ENCODE measurements at places on chromosomes 12 and 14.
A peak's percentile ranks its signal among the peaks of the same experiment; 100 is the strongest.

DNA sequence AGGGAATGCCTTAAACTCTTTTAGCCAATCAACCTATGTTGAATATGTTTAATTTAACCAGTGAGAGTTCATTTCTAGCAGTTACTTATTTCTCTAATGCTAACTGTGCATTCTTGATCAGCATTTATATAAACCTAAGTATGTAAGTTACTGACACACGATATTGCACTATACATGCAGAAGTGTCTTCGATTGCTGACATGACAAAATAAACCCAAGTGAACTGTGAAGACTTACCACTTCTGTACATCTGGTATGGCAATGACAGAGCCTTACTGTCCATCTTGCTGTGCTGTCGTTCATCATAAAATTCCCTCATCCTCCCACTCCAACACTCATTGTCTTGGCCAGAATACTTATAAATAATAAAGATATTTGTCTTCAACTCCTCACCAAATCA is 131.8 kb downstream of the TSHR start:
- DNase-seq = no peak

DNA sequence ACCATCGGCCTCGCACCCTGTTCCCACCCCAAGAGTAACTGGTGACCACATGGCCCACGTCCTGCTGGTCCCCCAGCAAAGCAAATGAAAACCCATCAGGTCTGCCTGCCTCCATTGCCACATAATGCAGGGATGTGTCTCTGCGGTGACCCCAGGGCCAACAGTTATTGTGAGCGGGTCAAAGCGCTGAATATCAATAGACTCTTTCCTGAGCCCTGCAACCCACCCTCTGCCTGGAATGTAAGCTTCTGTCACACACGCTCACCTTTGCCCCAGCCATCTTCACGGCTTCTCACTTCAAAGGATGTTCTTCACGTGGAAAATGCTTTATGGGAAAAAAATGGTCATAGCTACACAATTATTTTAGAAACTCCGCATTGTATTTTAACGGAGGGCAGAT is 63.9 kb downstream of the FZD10 start:
- DNase-seq = no peak

DNA sequence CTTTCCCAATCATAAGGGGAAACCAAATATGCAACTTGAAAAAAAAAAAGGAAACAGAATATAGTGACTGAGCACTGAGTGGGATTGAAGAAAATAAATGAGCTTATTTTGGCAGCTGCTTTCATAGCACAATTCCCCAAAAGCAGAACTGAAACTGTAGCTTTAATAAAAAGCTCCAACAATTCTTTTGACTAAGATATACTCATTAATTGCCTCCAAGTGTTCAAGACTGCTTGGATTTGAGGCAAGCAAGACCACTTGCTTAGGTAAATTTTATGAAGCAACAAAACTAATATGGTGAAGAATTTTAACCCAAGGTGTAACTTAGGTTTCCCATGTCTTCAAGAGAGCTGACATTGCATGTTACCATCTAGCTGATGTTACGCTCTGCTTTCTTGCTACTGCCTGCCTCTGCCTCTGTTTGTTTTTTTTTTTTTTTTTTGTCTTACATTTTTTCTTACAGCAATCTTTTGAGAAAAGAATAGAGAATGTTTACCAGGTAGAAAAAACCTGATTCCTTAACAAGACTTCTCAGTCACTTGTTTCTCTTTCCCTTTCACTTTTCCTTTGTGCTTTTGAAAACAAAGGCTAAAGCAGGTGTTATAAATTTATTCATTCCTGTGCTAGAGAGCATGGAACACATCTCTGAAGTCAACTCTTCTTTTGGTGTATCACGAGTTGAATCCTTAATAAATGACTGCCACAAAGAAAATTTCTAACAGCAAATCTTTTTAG is 134.4 kb downstream of the BCAT1 start:
- no peak for DNase-seq

DNA sequence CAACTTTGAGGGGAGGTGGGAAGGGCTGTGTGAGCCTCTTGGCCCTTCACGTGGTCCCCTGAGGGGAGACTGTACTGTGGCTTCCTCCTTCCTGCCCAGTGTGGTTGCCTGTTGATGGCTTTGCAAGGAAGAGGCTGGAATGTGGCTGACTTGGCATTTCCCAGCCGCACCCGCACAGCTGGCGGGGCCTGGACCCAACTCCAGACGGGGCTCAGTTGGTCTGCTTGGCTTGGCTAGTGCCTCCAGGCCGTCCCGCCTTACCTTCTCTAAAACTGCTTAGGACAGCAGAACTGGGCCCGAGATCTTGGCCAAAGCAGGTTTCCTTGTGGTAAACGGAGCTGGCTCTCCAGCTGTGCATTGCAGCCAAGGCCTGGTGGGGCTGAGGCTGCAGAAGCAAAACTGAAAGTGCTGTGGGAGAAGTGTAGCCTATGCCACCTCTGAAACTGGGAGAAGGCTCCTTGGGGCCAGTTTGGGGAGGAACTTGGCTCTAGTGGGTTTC is 139.5 kb downstream of the SMOC1 start:
- no peak for DNase-seq

DNA sequence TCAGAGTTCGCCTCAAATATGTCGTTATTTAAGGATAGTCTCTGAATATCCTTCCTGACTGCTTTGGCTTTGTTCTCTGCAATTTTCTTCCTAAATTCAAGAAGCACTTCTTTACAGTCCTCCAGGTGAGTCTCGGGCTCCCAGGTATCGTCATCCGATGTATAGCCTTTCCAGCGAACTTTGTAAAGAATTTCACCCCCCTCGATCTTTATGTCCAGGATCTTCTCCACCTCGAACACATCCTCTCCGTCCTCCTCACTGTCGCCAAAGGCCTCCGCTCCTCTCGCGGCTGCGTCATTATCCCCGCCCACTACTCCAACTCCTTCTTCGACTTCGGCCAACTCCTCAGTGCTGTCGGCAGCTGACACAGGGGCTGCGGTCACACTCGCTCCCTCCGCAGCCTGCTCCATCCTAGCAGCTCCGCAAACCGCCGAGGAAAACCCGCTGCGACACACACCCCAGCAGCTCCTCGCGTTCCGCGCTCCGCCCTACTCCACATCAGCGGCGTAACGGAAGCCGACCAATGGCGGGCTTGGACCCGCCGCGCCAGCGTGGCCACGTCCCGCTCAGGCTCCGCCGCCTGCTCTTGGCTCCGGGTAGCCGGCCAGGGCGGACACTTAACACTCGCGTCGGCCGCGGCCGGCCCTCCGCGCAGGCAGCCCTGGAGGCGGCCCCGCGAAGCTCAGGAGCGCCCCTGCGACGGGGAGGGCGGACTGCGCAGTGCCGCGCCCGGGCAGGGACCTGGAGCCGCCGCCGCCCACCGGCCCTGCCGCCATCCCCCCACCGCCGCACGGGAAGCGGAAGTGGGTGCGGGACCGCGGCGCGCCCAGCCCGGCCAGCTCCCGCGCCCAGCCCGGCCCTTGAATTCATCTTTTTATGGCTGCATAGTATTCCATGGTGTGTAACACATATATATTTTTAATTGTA is 4.1 kb downstream of the CD163L1 start:
- DNase-seq = peak; percentile 17
